Large intestine (tissue), 12 donors: ENCODE measurements at places on chromosomes 3 and 15. TPM values are rescaled to one million over a fixed set of nuclear protein-coding genes. Genes with fewer than 3 reads are reported as not detected.

The RBPMS2 gene
- polyA plus RNA-seq, result 7.7 TPM

The ANKRD63 gene
- polyA plus RNA-seq, result 0.16 TPM

The PEX5L gene
- 0.61 TPM for polyA plus RNA-seq

The COPB2 gene
- 132 TPM for polyA plus RNA-seq

The CHRNB4 gene
- polyA plus RNA-seq, result 4.3 TPM
